Jurkat, Clone E6-1 (cell line): ENCODE measurements at places on chromosomes 4 and X.
A peak's percentile ranks its signal among the peaks of the same experiment; 100 is the strongest.

GRCh38 chrX:148915474-148915873 is 415.1 kb downstream of the AFF2 start:
- DNase-seq, result no peak

GRCh38 chrX:9730752-9731151 is 34.9 kb downstream of the GPR143 start:
- DNase-seq, result no peak

- no peak for DNase-seq
Measured at GRCh38 chrX:8604131-8604530, 127.8 kb downstream of the ANOS1 start.

DNA sequence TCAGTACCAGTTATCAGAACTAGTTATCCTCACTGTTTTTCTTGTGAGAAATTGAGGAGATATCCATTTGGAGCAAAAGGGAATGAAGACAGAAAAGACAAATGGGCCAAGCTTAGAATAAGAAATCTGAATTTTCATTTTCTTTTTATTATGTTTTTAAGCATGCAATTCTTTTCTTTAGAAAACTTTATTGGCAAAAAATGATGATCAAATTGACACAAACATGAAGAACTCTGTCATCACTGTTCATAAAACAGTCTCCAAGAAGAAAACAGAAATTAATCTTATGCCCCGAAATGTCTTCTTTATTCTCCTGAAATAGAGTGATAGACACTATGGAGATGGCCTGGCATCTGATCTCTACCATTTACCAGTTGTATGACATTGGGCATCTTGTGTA is 139.0 kb downstream of the ARHGAP24 start:
- DNase-seq, result no peak

DNA sequence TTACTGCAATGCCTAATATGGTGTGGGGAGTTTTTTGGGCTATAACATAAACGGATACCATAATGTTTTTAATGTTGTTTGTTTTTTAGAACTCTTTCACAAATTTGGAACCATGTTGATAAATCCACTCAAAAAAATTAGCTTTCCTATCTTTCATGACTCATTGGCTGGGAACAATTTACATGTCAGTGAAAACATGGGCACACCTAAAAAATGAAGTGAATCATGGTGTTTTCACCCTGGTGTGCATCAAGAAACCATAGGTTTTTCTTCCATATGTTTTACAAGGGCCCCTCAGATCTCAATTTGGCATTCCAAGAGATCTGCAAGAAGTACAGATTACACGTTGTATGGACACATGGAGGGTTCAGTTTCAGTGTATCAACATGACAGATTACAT is 207.1 kb downstream of the NWD2 start:
- no peak for DNase-seq

GRCh38 chr4:176309046-176309445 is 10.7 kb upstream of the SPCS3 start:
- DNase-seq, result no peak

- DNase-seq, result no peak
Measured at GRCh38 chr4:5982156-5982973, 35.9 kb downstream of the C4orf50 start.

DNA sequence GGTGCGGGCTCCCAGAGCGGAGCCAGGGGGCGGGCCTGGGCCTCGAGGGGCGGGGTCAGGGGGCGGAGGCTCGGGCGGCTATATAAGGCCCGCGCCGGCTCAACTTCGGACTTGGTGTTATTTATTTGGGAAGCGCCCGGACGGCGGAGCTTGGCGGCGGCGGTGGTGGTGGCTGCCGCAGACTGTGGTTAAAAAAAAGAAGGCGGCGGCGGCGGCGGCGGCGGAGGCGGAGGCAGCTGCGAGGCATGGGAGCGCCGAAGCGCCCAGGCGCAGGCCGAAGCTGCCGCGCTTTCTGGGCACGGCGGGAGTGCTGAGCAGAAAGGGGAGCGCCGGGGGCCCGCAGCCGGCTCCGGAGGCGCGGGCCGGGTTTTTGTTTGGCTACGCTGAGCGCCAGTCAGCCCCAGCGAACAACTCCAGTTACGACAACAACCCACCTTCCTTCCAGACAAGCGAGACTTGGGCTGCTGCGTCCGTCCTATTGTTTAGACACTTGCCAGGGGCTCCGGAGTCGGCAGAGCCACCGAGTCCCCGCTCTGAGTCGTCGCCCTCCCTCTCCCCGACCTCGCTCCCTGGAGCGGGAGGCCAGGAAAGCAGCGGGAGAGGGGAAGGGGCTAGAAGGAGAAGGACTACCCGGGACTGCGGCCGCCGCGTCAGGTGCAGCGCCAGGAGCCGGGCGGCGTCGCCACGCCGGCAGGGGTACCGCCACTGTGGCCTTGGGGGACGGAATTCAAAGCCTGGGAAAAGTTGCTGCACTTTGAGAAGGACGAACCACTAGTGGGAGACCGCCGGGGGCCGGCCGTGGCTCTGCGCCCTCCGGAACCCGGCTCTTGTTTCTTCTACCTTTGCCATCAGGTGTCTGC is at the start of gene SLIT2:
Gene SLIT2, plus strand, starts transcription at position 110 of the 860 bp plus-strand sequence. CDS start 1,911 bp downstream, outside the sequence.
- peak; percentile 4 for DNase-seq
